Breast epithelium (tissue), 4 donors: ENCODE measurements at places on chromosomes 3 and 15. TPM values are rescaled to one million over a fixed set of nuclear protein-coding genes. Genes with fewer than 3 reads are reported as not detected.

NMNAT3 gene
- total RNA-seq: 17.3 TPM

GRCh38 chr3:142844339-142844977 is 44.4 kb downstream of the PCOLCE2 start:
- DNase-seq: no peak

DNA sequence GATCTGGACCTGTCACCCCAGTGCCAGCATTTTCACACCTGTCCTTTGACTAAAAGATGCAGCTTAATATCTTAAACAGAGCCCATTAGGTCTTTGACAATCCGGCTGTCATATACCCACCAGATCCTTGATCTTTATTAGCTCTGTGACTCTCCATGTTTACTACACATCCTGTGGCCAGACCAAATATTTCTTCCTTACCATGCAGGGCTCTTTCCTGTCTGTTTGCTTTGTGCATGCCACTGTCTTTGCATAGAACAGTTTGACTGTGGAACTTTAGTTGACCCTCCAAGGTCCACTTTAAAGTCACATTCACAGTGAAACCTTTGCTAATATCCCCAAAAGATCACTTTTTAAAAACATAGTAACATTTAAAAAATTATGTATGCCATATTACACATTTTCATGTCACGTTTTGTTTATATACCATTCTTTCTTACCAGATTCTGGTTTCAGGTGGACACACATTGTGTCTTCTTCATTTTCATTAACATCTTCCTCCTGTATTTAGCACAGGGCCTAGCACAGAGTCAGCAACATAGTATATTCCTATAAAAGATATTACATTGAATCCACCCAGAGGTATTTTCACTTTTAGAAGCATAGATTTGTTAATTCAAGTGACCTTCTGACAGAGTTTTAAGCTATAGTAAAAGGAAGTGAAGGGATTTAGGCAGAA is 95.8 kb downstream of the RAP2B start:
- no peak for DNase-seq

- DNase-seq: peak; percentile 19
Observed at GRCh38 chr15:92631721-92632120, 23.9 kb downstream of the FAM174B start.

GOLGA6C gene
- not detected for total RNA-seq

- no peak for DNase-seq
Observed at GRCh38 chr3:178170698-178171535, 365.3 kb upstream of the KCNMB2 start.

- DNase-seq: no peak
Observed at GRCh38 chr3:57803647-57804081, 47.6 kb downstream of the SLMAP start.

GRCh38 chr3:8736436-8736835 is 2.8 kb downstream of the CAV3 start:
- DNase-seq: no peak

CCR1 gene
- total RNA-seq: 15.0 TPM

DNA sequence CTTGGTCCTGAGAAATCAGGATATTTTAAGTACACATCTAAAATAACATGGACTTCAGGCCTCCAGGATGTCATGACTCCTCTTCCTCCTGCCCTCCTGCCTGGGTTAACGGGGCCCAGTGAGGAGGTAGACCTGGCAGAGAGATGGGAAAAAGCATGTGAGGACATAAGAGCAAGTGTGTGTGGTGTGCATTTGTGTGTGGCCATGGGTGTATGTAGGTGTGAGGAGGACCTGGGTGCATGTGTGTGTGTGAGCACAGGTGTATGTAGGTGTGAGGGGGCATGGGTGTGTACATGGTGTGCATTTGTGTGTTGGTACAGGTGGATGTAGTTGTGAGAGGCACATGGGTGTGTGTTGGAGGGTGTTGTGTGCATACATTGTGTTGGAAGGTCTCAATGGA is 105.4 kb downstream of the EPHB1 start:
- DNase-seq: no peak

GOLGA6D gene
- total RNA-seq: not detected

DNA sequence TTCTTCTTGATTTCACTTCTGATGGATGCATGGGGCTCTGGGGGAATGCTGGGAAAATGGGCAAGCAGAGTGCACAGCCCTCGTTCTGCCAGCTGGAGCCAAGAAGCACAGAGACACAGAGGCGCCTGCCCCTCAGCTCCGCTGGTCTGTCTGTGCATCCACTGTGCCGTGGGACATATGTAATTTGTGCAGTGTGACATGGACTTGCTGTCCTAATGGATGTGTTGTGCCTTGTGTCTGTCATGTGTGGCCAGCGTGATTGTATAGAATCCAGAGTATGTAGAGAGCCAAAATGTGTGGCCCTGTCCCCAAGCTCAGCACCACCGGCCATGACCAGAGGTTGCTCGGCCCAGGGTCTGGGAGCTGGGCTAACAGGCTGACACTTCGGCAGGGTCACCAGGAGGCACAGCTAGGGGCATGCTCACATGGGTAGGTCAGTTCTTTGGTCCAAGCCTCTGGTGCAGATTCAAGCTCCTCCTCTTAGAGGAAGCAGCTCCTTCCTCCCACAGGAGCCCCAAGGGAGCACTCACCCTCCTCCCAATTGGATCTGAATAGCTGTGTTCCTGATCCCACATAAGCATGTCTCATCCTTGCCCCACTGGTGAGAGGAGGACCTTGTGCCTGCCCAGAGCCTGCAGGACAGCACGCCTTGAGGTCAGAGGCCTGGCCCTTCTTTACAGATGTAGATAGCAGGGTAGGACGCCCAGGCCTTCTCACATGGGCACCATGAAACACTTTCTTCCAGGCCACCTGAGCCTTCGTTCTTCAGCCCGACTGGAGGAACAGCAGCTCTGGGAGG is 100.8 kb upstream of the ABHD17C start:
- no peak for DNase-seq
